NCI-H1092 (cell line): ENCODE measurements at places on chromosomes 5 and 9.

DNA sequence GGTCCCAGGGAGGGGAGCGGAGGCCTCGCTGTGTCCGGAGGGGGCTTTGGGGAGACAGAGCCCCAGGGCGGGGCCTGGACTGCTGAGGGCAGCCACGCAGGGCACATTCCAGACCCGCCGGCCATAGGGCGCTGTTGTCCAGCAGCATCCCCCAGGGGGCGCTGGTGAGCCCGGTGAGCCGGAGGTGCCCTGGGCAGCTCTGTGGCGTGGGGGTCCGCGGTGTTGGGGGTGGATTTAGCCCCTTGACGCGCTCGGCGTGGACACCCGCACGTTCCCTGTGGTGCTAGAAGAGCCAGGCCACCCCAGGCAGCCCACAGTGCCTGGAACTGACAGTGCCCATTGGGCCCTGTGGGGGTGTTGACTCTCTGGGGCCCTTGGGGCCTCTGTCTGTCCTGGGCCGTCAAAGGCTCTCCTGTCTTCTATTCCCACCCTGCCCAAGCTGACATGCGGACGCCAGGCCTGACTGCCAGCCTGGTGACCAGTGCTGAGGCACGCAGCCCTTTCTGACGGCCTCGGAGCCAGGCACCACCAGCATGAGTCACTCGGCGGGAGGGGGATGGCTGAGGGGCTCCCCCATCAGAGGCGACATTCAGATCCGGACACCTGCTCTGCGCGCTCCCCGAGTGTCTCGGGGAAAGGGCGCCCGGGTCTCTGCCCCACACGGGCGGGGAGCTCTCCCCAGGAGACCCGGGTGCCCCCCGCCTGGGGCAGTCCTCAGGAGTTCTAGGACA is 23.9 kb downstream of the TPPP start:
- no peak for DNase-seq

DNA sequence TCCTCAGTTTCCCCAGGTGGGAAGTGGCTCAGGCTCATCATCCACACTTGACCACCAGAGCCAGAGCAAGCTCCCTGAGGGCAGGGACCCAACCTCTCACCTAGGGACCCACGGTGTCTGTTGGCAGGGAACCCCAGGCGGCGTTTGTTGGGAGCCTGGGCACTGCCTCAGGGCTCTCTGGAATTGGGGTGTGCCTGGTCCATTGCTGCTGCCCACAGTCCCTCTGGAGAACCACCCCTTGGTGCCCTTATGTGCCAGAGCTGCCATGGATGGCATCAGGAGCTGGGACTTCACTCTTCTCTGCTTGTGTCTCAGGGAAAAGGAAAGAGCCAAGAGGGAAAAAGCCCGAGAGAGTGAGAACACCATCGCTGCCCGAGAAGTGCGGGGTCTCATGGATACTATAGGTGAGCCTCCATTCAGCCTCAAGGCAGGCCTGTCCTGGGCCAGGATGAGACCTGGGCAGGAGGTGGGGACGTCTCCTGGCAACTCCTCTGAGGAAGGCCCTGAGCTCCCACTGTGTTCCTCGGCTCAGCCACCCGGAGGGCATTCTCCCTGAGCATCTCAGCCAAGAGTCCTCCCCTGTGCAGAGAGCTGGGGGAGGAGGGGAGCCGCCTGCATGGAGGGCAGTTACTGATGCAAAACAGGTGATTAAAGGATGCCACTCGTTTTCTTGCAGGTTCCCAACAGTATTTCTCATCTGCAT is 4.5 kb downstream of the CCDC180 start:
- no peak for DNase-seq

DNA sequence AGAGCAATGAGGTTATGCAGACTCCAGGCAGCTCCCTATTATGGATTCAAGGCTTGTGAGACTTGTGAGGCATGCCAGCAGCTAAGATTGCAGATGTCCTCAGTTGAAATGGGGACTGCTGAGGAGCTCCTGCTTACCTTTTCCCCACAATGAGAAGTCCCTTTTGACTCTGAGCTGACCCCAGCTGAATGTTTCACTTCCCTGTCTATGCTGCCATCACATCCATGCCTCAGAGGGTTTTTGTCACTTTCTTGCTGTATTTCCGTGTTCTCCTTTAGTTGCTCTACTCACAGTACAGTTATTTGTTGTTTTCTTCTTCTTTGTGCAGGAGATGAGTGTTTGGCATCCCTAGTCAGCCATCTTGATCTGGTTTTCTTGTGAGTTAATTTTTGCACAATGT is 18.8 kb upstream of the OR2S2 start:
- no peak for DNase-seq

DNA sequence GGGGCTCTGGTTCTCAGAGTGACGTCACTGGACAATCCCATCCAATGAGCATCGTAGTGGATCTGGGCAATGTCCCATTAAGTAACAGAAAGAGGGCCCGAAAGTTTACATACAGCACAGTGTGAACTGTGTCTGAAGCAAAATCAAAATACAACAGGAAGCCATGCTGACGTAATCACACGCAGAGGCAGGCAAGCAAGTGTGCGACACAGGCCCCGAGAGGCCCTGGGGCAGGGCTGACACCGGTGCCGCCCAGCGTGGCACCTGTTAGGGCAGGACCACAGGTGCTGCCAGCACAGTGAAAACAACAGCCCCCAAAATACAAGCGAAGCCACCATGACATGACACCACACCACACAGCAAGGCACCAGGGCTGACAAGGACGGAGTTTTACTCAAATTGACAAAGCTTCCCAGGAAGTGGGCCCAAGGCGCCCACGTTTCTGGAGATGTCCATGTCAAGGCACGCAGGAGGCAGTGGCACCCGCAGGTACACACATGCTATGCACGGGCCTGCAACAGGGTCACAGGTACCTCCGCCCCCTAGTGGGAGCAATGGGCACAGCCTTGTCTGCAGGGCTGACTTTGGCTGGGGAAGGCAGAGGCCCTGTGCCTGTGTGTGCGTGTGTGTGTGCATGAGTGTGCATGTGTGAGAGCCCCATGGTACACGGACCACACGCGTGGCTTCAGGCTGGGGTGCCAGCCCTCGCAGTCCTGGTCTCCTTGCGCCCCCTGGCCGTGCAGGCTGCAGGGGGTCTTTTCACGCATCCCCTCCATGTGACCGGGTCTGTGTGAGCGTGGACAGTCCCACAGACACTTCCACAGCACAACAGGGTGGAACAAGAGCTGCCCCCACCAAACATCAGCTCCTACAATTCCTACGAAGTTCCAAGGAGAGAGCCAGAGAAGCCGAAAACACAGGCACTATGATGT is 19.6 kb downstream of the QSOX2 start:
- peak; percentile 26 for DNase-seq

GRCh38 chr9:77807281-77807683 is 159.2 kb upstream of the GNA14 start:
- no peak for DNase-seq

GRCh38 chr5:159097784-159098602 is 1.7 kb downstream of the EBF1 start:
- DNase-seq, result no peak

DNA sequence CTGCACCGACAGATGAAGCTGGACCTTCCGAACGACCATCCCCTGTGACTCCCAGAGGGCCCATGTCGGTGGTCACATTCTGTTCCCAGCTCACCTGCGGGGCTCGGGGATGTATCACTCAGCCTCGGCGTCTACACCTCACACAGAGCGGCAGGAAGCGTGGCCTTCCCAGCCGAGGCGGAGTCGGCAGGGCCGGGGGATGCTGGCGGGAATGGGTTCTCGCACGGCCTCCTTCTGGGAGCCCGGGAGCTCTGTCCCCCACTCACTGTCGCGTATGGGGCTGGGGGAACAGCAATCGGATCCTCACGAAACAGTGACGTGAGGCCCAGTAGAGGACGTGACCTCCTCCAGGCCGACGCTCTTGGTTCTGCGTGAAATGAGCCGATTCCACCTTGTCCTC is 20.4 kb downstream of the NACC2 start:
- DNase-seq, result no peak

GRCh38 chr9:135602789-135603481 is 36.4 kb downstream of the GLT6D1 start:
- no peak for DNase-seq

- peak; percentile 3 for DNase-seq
These were observed 193.2 kb downstream of the ADAMTSL1 start for GRCh38 chr9:18666986-18667772.

DNA sequence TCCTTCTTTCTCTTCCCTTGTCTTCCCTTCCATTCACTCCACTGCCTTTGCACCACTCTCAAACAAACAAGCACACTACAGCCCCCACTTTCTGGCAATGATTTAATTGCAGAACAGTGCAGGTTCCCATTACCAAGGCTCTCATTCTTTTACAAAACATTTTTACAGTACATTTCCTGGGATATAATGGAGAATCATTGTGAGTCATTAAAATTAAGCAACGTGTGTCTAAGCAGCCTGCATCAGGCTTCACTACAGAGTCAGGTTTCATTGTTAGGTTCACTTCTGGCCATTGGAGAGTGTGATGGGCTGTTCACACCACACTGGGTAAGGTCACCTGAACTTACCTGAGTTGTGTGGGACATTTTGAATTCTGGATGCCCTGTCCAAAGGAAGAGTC is 303.5 kb downstream of the TRIM32 start:
- no peak for DNase-seq

GRCh38 chr9:5388026-5388819 is 48.5 kb upstream of the RLN1 start:
- no peak for DNase-seq

DNA sequence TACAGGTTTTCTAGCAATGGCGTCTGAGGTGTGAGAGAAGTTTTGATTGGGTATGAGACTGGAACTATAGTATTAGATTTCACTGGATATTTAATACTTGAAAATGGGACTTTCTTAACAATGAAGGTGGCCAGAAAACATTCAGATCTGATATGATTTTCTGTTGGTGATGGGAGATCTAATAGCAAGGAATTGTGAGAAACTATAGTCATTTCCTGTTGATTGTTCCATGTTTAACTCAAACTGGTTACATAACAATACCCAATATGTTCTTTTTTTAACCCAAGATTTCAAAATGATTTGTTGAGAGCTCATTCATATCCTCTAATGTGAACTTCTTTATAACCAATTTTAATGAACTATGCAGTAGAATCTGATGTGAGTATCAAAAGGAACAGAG is 793.2 kb upstream of the RGMB start:
- DNase-seq, result no peak

- no peak for DNase-seq
These were observed 54.6 kb downstream of the ZNF354C start for GRCh38 chr5:179114756-179115155.

DNA sequence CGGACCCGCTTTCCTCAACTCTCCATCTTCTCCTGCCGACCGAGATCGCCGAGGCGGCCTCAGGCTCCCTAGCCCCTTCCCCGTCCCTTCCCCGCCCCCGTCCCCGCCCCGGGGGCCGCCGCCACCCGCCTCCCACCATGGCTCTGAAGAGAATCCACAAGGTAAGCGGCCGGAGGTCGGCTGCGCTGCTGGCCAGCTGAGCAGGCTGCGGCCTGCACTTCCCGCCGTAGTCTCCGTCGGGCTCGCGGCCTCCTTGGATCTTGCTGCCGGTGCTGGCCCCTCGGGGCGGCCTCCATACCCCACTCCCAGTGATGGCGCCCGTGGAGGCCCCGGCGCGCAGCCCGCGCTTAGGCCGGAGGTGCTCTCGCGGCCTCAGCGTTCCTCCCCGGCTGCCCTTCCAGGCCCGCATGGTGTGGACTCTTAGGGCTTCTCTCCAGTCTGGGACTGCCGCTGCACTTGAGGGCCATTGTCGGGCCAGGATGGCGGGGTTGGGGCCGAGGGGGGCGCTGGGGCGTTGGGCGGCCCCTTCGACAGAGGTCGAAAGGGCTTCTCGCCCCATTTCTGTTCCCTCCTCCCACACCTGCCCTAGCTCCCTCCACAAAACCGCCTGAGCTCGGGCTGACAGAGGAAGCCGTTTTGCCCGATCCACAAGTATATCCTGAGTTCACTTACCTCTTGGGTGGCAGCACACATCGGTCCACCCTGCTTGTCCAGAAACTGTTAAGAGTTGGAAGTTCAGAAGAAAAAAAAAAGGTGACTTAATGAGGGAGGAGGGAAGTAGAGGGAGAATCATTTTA is 714 bp downstream of the UBE2D2 start:
- DNase-seq, result no peak

DNA sequence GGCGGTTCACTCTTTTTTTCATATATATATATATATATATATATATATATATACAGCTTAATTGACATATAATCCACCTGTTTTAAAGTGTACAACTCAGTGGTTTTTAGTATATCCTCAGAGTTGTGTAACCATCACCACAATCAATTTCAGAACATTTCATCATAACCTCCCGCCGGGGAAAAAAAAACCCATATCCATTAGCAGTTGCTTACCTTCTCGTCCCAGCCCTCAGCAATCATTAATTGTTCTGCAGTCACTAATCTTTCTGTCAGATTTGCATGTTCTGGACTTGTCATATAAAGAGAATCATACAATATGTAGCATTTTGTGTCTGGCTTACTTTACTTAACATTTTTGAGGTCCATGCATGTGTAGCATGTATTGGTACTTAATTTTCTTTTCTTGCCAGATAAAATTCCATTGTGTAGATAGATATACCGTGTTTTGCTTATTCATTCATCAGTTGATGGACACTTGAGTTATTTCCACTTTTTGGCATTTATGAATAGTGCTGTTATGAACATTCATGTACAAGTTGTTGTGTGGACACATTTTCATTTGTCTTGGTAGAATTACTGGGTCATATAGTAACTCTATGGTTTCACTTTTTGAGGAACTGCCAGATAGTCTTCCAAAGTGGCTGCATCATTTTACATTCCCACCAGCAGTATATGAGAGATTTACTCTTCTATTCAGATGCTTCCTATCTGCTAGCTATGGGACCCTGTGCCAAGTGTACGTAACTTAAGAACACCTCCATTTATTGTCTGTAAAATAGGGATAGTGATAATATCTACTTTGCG is 3.5 kb upstream of the RNF145 start:
- DNase-seq, result no peak

DNA sequence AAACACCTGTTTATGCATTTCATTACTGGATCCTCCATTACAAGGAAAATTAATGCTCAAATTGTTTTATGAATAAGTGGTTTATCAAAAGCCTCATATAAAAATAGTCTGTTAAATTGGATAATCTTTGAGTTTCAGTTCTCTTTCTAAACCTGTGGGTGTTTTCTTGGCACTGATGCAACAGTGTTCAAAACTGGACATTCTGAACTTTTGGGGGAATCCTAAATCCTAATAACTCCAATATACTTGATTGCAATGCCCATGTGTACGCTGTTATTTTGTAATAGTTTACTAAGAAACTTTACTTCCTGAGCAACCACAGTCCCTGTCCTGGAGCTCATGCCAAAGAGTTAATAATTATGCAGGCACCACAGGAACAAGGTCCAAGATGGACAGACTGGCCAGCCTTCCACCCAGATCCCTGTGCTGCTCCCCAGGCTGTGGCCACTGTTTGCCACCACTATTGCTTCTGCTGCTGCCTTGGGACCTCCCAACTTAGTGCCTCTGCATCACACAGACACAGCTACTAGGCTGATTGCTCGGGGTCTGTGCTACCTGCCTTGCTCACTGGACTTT is 14.0 kb downstream of the IRGM start:
- no peak for DNase-seq

DNA sequence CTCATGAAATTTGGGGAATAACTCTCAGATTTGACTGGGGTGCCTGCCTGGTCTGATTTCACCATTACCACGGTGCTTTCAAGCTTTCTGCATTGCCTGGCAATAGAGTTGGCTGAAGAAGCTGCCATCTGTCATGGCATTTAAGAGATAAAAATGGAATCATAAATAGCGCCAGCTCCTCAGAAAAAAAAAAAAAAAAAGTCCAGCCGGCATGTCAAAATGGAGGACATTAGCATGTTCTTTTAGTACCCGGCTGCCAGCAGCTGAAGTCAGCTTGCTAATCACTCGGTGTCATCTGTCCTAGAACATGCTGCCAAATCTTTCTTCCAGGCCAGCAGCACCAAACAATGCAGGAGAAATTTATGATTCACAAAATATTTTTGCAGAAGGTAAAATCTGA is 57.7 kb upstream of the CER1 start:
- DNase-seq, result peak; percentile 41

- DNase-seq, result no peak
These were observed 29.1 kb upstream of the IL12B start for GRCh38 chr5:159359408-159359807.
